Foreskin melanocyte (primary cell): ENCODE measurements at places on chromosomes 6 and 20.

GRCh38 chr6:10351791-10352190 lies 63.1 kb downstream of the TFAP2A start:
- DNase-seq: no peak

- no peak for DNase-seq
Observed at GRCh38 chr6:34663831-34664255, 32.7 kb downstream of the ILRUN start.

DNA sequence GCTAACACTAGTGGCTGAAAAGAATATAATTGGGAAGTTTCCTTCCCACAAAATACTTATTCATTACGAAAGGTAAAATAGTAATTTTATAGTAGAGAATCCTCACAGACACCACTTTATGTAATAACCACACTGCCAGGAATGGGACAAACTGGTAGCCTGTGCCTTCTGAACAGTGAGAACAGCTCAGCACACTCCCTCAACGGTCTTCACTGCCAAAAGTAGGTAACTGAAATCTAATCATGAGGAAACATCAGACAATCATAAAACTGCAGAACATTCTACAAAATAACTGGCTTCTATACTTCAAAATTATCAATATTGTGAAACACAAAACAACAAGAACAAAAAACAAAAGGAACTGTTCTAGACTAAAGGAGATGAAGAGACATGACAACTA lies 44.1 kb downstream of the NUP153 start:
- DNase-seq: no peak

GRCh38 chr6:132458887-132459604 lies 53.9 kb downstream of the STX7 start:
- DNase-seq: no peak
